Osteocyte (in vitro differentiated cells): ENCODE measurements at places on chromosomes 3 and 15. TPM values are rescaled to one million over a fixed set of nuclear protein-coding genes. Genes with fewer than 3 reads are reported as not detected.

- no peak for DNase-seq
Measured at GRCh38 chr15:67092752-67093503, 27.5 kb downstream of the SMAD3 start.

GRCh38 chr3:114518206-114518808, 224.5 kb downstream of the TIGIT start:
- DNase-seq = no peak

DNA sequence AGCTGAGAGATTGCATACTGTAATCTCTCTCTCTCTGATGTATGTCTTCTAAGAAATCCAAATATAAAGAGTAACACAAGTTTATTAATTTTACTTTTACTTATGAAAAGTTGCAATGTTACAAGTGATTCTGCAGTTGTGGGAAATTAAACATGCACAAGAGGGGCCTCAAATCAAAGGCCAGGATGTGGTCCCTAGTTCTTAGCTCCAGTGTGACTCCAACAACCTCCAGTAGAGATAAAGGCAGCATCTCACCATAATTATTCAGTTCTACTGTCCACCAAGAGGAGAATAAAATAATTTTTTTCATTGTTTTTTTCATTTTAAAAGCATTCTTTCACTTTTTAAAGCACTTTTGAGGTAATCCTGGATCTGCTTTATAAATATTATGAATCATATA, 223.3 kb downstream of the RAP2B start:
- DNase-seq = no peak

GRCh38 chr15:90000186-90001001, 730 bp upstream of the ZNF710 start:
- no peak for DNase-seq

The NCK1 gene
- 37.3 and 38.6 TPM in 2 replicates for total RNA-seq
